Activated CD4-positive, alpha-beta T cell treated with anti-CD3 and anti-CD28 coated beads for 24 hours (primary cell): ENCODE measurements at places on chromosomes 6 and 20.

DNA sequence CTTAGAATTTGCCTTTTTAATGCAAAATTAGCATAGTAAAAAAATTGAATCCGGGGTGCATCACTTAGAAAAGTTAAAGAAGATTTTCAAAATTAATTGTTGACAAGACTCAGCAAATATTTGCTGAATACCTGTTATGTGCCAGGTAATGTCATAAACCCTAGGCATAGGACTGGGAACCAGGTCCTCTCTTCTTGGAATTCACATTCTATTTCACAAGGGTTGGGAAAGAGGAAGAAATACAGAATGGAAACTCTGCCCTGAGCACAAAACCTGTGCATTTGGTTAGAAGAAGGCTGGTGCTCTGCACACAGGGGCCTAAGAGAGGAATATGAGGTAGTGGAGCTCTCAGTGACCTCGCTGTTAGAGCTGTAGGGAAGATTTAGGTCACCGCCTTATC lies 573.8 kb upstream of the AGPAT4 start:
- no peak for DNase-seq

- no peak for DNase-seq
Measured at GRCh38 chr6:169938262-169938701, 186.9 kb downstream of the ERMARD start.

GRCh38 chr20:33789109-33789857 lies 21.9 kb upstream of the CHMP4B start:
- no peak for DNase-seq

DNA sequence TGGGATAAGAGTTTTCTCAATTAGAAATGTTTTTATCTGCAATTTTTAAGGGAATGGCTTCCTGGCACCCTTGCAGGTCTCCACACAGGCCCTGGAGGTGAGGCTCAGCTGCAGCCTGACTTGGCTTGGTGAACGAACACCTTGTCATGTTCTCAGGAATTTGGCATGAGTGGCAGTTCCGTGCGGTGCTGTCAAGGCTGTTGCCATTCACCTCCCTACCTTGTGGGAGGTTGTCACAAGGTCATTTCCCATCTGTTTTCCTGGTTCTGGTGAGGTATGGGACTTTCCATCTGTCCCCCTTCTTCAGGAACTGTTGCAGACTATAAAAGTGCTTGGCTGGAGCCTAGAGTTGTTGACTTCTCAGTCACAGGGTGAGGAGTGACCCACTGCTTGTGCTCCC lies 82.9 kb downstream of the ELOVL4 start:
- no peak for DNase-seq

DNA sequence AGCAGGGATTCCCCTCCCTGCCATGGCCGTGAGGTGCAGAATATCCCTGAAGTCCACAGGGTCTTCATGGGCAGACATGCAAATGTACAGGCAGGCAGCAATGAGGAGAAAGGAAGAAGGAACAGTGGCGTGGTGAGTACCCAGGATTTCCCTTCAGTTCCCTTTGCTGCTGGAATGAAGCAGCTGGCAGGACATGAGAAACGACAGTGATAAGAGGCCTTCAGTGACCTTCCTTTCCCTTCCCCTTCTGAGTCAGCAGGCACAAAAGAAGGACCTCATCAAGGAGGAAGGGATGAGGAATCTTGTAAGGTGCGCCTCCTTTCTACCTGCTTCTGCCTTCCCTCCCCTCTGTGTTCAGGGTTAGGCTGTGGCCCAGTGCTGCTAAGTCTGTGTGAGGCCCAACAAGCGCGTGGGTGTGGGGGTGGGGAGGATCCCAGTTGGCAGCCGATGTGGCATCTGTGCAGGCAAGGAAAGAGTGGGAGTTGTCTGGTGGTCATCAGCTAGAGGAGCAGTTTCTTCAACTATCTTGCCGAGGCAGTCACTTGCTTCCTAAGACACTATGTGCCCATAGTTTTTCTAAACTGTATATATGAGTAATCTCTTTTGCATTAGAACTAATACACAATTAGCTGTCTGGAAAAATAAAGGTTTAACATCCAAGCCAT lies 29.5 kb upstream of the FBXO9 start:
- DNase-seq: no peak

DNA sequence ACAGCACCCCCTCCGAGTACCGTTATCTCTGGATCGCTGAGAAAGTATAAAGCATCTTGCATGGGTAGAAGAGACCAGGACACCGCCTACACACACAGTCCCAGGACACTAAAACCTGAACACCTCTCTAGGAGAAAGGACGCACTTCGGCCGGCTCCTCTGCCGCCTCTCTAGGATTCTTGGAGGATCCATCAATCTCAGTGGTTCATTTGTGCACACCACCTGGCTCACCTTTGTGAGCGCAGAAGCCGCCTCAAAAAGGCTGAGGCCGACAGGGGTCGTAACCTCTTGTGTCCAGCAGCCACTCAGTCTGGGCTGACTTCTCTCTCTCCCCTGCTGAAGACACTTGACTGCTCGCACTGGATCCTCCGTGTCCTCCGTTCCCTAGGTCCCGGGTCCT lies 13.5 kb downstream of the ZSCAN23 start:
- DNase-seq: no peak

DNA sequence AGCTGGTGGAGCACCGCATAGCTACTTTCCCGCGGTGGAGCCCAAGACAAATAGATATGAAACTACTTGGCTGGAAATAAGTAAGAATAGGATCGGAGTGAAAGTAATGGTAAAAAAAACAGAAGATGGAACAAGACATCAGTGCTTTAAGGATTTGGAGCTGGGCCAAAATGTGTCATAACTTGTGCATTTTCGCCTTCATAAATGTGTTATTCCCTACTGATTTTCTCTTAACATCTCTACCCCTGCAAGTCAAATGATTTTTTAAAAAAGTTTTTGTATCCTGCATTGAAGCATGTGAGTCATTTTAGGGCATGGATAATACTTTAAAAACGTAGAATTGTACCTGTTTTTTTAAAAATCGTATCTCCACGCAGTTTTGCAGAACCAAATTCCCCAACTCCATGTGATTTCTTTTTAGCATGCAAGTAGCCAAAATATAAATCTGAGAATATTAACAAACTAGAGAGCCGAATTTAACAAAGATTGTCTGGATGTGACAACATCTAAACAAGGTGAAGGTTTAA lies 882 bp upstream of the FAM184A start:
- DNase-seq: no peak

- no peak for DNase-seq
Measured at GRCh38 chr20:35967979-35968640, at the start of gene CNBD2. CNBD2 (plus strand) TSS chr20:35968590; CDS start chr20:35968763, 173 bp downstream.

DNA sequence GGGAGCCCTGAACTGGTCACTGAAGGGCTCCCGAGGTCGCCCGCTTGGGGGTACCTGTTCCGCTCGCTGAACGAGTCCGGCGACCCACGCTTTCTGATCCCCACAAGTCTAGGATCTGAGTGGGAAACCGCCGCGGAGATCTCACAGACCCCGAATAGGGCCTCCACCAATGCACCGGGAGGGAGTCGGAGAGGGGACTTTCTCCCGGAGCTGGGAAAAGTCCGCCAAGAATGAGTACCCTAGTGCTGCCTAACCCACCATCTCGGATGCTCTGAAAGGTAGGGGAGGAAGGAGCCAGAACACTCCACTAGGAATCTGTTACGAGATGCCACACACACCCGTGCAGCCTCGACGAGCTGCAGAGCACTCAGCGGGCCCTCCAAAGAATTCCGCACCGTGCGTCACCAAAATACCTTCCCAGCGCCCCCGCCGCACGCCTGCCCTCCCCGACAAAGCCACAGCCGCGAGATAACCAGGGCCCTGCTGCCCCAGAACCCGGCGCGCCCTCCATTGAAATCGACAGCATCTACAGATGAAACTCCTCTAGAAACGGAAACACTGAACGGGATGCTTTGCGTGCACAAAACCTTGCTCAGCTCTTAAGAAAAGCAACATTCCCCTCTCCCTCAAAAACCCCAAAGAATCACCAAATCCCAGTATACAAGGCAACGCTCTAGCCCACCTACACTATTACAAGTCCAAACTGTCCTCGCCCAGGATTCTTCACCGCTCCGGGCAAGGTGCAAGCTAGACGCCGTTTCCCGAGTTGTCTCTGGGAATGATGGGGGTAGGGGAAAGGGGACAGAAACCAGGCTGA lies 686 bp downstream of the COL12A1 start:
- DNase-seq: no peak

DNA sequence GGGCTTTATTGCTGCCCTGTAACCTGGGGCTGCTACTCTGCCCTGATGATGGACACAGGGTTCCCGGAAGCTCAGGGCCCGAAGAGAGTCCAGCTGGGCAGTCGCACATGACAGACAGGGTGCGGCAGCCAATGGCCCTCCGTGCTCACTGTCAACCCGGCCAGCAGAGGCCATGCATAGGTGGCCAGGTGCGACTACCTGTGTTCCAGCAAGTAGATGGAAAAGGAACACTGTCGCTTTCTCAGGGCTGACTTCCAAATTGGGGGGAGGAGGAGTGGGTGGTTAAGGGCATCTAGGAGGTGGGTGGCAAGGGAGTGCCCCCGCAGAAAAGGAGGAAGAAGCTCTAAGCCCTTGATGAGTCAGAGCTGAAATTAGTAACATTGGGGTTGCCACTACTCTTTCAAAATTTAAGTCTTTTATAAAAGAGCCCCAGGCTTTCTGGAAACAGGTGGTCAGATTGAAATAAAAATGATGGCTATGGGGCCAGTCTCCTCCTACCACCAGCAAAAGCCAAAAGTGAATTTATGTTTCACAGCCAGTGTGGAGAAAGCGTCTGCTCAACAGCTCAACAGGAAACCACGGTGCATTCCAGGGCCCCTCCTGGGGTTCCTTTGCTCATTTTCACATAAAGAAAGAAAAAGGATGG lies 2.3 kb upstream of the RAMACL start:
- no peak for DNase-seq

DNA sequence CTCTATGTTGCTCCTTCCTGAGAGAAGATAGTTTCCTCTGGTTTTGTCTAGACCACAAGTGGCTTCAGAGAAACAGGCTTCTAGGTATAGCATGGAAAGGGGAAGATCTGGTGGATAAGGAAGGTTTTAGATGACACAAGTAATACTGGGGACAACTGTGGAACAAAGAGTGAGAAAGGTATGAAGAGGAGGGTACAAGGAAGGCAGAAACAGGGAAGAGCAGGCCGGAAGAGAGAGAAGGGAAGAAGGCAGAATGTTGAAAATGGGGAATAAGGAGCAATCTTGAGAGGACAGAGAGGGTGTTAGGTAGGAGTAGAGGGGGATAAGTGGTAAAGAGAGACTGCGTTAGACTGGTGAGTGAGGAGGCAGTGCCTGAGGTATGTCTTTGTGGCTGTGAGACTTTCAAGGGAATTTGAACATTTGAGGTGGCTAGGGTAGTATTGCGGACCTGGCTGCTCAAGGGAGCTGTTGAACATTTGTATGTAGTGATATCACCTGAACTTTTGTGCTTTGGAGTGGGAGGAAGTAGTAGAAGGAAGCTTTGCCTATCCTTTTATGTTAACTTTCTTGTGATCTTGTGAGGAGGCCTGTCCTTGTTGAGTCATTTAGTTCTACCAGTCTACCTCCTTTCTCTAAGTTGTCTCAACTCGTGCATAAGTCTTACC lies 69.5 kb downstream of the FOXO3 start:
- DNase-seq: no peak
